ENCODE measurements at places on chromosomes 11 and 22.

- DNase-seq = no peak
These were observed 667 bp downstream of the ACCS start for GRCh38 chr11:44066732-44067141.

- DNase-seq = no peak
These were observed 181.2 kb upstream of the API5 start for GRCh38 chr11:43130616-43131015.

DNA sequence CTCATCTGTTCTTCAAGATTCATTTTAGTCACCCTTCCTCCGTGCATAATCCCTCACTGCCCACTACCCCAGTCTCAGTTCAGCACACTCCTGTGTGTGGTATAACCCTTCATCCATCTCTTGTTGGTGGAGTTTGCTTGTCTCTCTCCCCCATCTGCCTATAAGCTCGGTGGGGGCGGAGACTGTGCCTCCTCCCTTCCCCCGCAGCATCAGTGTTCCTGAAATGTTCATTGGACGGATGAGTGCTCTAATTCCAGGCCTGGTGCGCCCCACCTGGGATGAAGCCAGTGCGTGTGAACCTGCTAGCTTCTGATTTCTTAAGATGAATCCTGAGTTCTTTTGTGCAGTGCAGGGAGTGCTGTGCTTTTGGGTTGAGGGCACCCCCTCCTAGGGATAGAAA is 100.0 kb downstream of the GRIK4 start:
- DNase-seq = no peak

DNA sequence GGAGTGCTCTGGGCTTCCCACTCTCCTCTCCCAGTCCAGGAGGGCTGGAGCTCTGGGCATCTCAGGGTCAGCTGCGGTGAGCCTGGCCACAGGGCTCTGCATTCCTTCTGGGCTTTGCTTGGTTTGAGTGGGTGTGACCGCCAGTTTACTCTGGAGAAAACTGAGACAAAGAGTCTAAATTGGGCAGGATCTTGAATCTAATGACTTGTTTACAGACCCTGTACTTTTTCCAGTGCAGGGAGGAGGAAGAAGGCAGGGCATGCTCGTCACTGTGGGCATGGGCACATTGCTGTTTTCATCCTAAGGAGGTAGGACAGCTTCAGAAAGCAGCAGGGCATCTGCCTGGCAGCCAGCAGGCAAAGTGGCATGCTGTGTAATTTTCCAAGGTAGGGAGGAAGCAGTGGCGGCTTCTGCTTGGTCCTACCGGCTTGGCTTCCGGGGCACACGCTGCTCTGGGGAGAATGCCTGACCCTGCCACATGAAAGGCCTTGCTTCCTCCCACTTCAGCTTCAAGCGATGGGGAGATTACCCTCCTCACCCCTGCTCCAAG is 22.9 kb downstream of the FLI1 start:
- DNase-seq = no peak

- no peak for DNase-seq
These were observed 12.2 kb upstream of the TMEM184B start for GRCh38 chr22:38285018-38285417.

DNA sequence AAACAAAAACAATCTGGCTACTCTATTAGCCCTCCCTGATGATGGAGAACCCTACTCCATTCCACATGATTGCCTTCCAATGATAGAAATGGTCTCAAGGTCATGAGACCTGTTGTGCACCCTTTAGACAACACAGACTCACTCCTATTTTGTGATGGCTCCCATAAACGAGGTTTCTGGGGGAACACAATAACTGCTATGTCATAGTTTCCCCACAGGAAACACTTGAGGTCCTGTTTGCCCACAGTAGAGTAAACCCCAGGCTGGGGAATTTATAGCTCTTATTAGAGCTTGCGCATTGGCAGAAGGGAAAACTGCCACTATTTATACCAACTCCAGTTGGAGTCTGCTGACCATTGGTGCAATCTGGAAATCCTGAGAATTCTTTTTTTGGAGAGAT is 28.7 kb downstream of the MIF start:
- no peak for DNase-seq

DNA sequence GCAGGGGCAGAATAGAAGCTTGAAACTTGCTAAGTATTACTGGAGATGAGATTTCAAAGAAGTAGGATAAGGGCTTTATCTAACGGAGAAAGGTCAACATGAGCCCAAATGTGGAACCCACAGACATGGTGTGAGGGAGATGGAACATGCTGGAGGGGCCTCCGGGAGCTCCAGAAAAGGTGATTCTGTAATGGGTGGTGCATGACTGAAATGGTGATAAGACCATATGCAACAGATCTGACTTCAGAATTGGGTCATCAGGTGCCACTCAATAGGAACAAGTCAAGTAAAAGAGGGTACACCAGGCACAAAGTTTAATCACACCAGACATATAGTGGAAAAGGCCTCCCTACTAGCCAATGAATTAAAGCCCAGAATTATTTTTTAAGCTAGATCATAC is 7.9 kb upstream of the CEP295 start:
- DNase-seq = no peak

DNA sequence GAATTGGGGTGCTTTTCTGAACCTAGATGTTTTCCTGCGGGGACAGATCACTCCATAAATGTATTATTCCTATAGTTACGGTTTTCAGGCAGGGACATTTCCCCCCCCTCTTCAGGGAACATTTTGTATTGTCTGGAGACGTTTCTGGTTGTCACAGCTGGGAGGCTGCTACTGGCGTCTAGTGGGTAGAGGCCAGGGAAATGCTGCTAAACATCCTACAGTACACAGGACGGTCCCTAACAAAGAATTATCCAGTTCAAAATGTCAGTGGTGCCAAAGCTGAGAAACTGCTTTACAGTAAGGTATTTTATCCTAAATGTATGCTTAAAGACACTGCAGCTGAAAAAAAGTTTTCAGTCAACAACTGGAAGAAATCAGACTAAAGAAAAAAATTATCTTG is 19.4 kb downstream of the PIWIL4 start:
- no peak for DNase-seq

GRCh38 chr11:16791191-16791961 is 52.9 kb downstream of the C11orf58 start:
- peak; percentile 42 for DNase-seq

DNA sequence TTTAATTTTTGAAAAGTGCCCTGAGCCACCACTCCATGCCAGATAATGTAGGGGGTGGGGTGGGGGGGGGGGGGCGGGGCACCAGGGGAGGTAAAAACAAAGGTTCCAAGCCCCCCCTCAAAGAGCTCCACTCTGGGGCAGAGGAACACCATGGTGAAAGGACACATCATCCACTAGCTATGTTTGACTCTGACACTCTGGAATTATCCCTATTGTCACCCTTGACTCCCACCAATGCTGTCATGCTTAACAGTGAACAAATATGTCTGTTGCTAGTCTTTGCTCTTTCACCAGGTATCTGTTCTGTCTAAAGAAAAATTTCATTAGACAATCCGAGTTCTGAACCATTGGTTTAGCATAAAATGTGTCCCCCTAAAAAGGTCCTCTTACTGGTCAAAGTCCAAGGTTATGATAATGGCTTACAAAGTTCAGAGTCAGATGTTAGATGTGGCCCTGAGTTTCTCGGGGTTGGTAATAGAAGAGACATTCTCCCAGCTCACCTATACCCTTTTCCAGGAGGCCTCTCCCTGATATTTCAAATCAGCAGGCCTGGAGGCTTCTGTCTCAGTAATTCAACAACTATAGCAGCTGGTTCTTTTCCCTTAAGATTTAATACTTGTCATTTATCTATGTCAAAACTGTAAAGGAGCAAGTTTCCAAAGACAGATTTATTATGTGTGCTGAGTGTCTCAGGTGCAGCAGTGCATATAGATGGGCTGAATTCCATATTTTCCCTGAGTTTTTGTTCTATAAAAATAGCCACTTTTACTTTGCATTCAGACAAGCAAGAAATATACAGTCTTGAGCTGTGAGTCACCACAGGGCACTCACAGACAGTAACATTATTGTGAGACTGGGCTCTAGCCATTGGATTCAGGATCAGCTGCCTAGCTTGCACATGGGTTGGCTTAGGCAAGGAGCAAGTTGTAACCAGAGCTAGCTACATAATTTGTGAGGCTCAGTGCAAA is 174.1 kb downstream of the CSNK2A3 start:
- no peak for DNase-seq

GRCh38 chr22:48338793-48339705 is 1488.6 kb downstream of the BRD1 start:
- DNase-seq = no peak

GRCh38 chr11:21484039-21484438 is 708.8 kb upstream of the ANO5 start:
- DNase-seq = no peak

DNA sequence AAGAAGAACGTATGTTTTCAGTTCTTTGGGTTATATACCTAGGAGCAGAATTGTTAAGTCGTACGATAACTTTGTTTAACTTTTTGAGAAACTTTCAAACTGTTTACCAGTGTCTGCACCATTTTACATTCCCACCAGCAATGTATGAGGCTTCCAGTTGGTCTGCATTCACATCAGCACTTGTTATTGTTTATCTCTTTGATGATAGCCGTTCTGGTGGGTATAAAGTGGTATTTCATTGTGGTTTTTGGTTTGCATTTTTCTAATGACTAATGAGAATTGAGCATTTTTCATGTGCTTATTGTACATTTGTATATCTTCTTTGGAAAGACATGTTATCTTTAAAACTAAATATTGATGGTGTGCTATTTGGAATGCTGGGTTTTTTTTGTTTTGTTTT is 59.8 kb downstream of the KDM2A start:
- DNase-seq = no peak

Measured in CD4-positive, alpha-beta T cell treated with Interferon gamma for 1 hour (primary cell).